ENCODE measurements at places on chromosomes 1 and 21. TPM values are rescaled to one million over a fixed set of nuclear protein-coding genes. Genes with fewer than 3 reads are reported as not detected.

GRCh38 chr1:65151641-65152040 is 3.6 kb downstream of the AK4 start:
- DNase-seq: no peak

GRCh38 chr1:185158800-185159199 is 1.8 kb downstream of the SWT1 start:
- DNase-seq: no peak

- DNase-seq: no peak
These were observed 44.8 kb upstream of the ABCG1 start for GRCh38 chr21:42174173-42174572.

Gene GBP5
- 370 TPM for total RNA-seq

DNA sequence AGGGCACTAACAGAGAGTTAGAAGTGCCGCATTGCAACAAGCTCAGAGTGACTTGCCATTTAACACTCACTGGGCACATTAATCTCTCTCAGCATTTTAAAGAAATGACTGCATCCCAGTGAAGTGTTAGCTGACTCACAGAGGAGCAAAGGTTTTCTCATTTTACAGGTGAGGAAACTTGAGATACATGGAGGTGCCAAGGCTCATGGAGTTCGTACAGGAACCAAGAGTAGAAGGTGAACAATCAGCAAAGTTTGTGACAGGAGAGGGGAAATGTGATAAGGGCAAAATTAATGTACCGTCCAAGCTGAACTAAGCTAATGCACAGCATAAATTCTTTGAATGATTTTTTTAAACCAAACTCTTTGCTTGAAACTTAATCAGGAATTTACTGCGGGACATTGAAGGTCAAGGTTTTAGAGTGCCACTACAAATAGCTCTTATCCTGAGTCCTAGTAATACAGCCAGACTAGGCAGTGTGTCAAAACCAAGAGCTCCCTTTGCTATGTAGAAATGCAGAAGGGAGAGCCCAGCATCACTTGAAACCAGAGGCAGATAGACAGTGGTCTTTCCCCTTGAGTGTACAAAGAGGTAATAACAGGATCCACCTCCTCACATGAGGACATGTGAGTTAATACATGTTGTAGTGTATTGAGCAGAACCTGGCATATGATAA is 22.4 kb upstream of the NTPCR start:
- DNase-seq: no peak

DNA sequence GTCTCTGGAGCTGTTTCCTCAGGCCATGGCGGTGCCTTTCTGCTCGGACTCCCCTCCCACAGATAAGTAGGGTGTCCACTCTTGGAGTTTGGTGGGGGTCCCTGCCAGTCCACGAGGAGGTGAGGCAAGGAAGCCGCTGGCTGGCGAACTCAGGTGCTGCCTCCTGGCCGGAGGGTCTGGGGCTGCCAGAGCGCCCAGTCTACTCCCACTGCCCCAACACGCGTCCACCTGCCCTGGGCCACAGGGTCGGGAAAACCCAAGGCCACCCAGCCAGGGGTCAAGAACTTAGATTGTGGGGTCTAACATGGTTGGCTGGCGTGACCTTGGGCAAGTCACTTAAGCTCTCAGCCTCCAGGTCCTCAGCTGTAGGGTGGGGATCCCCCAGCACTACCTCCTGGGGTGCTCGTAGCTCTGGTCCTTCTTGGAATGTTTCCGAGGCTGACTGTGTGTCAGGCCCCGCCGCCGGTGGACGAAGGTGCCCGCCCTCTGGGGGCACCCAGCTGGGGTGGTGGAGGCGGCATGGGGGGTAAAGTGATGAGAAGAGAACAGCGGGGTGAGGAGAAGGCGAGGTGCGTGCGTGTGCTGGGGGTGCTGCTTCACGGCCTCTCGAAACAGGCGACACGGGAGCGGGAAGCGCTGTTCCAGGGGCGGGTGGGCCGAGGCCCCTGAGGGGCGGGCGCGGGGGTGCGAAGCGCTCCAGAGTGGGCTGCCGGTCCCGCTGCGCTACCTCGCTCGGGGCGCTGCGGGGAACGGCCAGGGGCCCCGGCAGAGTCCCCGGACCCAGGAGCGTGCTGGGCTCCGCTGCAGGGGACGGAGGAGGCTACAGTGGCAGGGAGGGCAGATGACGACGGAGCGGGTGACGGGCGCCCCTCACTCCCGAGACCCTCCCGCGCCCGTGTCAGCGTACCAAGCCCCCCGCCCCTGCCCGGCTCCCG is 1.2 kb downstream of the SH2D5 start:
- peak; percentile 8 for DNase-seq

- no peak for DNase-seq
These were observed 26.7 kb downstream of the MIA3 start for GRCh38 chr1:222644636-222644980.

DNA sequence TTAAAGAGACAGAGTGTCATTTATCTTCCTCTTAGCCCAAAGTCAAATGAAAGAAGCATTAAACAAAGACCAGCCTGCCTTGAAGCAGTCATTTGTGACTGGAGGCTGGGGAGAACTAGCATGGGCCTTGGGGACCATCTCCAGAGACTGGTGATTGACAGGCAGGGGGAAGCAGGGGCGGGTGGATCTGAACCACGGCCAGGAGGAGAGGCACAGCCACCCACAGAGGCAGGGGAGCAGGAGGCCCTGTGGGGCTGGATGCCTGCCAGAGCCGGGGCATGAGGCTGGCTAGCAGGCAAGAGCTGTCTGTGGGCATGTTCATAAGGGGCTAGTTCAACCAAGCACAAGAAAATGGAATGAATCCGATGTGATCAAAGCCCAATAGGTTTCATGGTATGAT is 73.9 kb downstream of the PLXNA2 start:
- DNase-seq: no peak

DNA sequence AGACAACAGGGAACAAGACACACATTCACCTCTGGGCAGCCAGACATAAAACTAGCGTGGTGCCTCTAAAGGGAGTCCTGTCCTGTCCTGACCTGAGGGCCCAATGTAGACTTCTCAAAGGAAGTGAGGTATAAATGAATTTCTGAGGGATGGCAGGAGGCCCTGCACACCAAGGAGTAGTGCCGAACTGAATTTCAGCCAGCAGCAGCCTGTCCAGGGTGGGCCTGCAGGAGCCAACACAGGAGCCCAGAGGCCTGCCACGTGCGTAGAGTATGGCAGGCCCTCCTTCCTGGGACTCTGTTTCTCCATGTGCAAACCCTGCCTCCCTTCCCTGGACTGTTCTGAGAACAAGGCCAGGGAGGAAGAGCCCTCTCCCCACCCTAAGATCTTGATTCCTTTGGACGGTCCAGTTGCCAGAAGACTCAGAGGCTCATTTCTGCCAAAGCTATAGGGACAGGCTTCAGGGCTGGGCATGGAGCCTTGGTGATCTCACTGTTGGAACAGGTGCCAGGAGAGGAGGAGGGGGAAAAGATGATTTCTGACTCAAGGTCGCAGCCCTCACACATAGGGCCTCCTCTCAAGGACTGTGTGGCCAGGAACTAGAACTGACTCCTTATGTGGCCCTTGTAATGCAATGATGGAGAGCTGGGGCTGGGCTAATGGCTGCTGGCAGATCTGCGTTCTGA is 1.8 kb upstream of the FABP3 start:
- DNase-seq: no peak

- no peak for DNase-seq
These were observed 21.2 kb downstream of the SLC30A10 start for GRCh38 chr1:219906924-219907771.

Gene SLC6A9
- total RNA-seq: 4.8 TPM

DNA sequence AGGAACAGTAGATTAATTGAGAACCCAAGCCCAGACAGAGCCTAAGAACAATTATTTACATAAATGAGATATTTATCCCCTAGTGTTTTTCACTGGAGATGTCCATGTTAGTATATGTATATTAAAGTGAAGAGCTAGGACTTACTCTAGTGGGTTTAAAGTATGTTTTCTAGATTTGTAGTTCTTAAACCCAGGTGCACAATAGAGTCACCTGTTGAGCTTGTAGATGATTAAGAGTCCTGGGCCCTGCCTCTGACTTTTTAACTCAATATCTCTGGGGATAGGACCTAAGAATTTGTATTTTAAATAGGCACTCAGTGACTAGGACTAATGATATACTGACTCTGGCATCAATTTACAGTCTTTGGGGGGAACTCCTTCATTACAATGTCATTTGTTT is 112.8 kb downstream of the DNAH14 start:
- DNase-seq: no peak

GRCh38 chr21:32978331-32979270 is 47.1 kb upstream of the OLIG2 start:
- DNase-seq: no peak

Gene CD247
- 261 TPM for total RNA-seq

DNA sequence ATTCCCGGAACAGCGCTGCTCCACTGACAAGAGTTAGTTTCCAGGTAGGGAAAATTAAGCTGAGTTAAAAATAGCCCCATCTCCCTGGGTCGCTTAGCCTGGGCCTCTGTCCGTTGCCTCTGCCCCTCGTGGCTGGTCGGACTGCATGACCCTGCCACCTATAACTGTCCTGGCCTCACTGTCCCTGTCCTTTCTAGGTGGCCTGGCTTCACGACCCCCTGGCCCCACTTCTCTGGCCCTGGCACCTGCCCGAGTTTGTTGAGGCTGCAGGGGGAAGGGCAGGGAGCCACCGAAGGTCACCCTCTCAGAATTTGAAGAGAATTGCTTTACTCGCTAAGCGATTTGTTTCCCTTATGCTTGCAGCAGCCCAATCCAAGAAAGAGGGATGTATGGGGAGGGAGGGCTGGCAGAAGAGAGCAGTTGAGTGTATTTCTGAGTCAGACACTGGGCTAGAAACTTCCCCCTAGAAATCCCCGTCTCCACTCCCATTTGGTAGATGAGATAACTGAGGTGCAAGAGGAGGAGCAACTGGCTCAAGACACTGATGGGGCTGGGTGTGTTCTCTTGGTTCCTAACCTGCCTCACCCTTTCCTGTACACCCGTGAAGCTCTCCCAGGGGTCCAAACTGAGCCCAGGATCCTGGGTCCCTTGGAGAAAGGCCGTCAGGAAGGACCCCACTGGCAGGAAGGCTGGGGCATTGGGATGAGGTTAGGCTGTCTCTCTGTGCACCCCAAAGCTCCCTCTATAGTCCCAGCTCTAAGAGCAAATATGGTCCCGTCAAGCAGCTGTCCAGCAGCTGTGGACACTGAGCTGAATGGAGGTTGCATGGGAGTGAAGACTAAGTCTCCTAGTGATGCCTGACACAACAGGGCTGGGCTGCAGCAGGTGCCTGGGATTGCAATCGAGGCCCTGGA is 2.9 kb upstream of the EDN2 start:
- DNase-seq: no peak

Gene TUT4
- total RNA-seq: 101 TPM

GRCh38 chr1:62962014-62962812 is 178.3 kb downstream of the ATG4C start:
- no peak for DNase-seq

GRCh38 chr21:15015622-15016471 is 49.0 kb downstream of the NRIP1 start:
- no peak for DNase-seq

DNA sequence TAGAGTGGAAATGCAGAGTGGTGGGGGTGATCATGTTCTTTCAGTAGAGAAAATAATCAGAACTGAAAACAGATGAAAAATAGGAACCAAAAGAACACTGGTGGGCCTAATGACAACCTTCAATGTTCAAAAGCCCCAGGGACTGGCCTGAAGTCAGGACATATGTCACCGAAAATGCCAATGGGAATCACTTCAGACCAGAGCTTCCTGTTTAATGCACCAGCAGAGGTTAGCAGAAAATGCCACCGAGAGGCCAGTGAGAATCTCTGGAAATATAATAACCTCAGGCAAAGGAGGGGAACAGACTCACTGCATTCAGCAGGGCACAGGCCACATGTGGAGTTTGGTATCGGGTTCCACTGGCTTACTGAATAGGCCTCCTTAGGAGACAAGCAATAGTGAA is 15.9 kb upstream of the CD58 start:
- DNase-seq: no peak

Gene KRTAP19-3
- not detected for total RNA-seq

Gene PINK1
- 4.1 TPM for total RNA-seq

GRCh38 chr21:44537930-44538911 is 1.8 kb downstream of the KRTAP10-1 start:
- DNase-seq: no peak

Gene ELK4
- 99.4 TPM for total RNA-seq

GRCh38 chr1:56105397-56105796 is 474.0 kb downstream of the PLPP3 start:
- DNase-seq: no peak

- no peak for DNase-seq
These were observed 59.1 kb downstream of the PTGFR start for GRCh38 chr1:78549891-78550290.

DNA sequence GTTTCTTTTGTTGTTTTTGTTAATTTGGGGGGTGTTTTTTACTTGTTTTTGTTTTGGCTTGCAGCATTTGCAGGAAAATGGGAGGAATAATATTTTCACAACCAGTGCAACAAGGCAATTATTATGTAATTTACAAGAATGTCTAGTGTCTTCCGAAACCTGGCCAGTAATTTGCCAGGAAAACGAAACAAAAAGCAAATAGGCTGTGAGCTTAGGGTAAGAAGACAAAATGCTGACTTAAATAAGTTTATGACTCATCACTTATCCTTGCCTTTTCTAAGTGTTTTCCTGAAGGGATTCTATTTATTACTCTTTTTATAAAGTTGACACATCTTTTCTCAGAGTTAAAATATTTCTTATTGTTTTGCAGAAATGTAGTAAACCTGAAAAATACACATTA is 49.8 kb downstream of the KCNT2 start:
- DNase-seq: no peak

- no peak for DNase-seq
These were observed 52.4 kb upstream of the PAX7 start for GRCh38 chr1:18578271-18578670.

GRCh38 chr1:204544321-204544720 is 28.1 kb downstream of the MDM4 start:
- peak; percentile 36 for DNase-seq

Gene MROH7
- total RNA-seq: not detected

GRCh38 chr21:43949499-43950208 is 62.5 kb upstream of the TRAPPC10 start:
- DNase-seq: peak; percentile 34

- no peak for DNase-seq
These were observed 372.3 kb downstream of the TTLL7 start for GRCh38 chr1:83626603-83627002.

- DNase-seq: no peak
These were observed 48.1 kb upstream of the DAB1 start for GRCh38 chr1:57471995-57472394.

DNA sequence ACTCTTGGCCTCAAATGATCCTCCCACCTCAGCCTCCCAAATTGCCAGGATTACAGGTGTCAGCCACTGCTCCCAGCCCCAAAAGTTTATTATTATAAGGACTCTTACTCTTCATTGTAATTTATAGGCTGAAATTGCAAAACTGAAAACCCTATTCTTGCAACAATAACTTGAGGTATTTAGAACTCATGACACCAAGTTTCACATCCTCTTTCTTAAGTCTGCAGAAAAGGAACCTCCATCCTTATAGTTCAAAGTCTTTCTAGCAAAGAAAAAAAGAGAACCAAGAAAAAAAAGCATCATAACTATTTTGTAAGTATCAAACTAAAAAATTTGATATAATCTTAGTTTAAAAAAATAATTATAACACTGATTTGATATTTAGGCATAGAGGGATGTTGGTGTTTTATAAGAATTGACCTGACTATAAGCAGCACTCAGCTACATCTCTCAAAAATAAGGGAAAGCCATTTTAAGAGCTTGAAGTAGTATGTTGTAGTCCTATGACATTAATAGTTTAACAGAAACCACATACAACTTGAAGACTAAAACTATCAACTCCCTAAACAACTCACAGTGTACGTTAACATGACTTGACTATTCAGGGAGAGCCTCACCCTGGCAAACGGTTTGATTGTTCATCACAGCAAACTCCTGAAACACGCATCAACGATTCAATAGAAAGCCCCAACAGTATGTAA is 122.4 kb downstream of the AKT3 start:
- no peak for DNase-seq

GRCh38 chr1:236207121-236207520 is 64.8 kb downstream of the GPR137B start:
- DNase-seq: no peak

Gene AURKAIP1
- total RNA-seq: 101 TPM
